T-cell (primary cell): ENCODE measurements at places on chromosomes 6 and 20. TPM values are rescaled to one million over a fixed set of nuclear protein-coding genes. Genes with fewer than 3 reads are reported as not detected.

The OR2H1 gene
- total RNA-seq = not detected

DNA sequence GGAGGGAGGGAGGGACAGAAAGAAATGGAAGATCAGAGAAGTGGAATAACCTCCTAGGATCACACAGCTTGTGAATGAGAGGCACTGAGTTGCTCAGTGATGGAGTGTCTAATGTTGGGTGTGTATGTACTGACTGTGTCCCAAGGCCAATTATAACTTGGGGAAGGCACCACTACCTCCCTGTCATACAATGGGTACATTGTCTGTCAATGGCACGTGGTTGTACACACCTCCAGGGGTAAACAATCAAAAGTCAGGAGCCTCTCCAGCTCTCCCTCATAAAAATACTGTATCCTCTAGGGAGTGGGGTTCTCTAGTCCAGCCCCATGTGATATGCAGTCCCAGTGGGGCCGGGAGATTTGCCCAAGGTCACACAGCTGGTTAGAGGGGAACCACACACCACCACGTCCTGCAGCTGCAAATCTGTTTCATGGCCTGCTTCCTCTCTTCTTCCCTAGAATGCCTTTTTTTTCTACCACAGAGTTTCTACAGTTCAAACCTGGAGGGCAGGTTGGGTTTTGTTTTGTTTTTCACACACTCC is 112.5 kb downstream of the SNX5 start:
- H3K27me3 ChIP-seq = peaks cover 4% of the 10 kb centered on the region
- H3K36me3 ChIP-seq = no peaks in the 10 kb centered on the region
- peak; percentile 16 for DNase-seq
- H3K4me3 ChIP-seq = no peak overlapping the region
- H3K4me1 ChIP-seq = peaks cover 3% of the 10 kb centered on the region

DNA sequence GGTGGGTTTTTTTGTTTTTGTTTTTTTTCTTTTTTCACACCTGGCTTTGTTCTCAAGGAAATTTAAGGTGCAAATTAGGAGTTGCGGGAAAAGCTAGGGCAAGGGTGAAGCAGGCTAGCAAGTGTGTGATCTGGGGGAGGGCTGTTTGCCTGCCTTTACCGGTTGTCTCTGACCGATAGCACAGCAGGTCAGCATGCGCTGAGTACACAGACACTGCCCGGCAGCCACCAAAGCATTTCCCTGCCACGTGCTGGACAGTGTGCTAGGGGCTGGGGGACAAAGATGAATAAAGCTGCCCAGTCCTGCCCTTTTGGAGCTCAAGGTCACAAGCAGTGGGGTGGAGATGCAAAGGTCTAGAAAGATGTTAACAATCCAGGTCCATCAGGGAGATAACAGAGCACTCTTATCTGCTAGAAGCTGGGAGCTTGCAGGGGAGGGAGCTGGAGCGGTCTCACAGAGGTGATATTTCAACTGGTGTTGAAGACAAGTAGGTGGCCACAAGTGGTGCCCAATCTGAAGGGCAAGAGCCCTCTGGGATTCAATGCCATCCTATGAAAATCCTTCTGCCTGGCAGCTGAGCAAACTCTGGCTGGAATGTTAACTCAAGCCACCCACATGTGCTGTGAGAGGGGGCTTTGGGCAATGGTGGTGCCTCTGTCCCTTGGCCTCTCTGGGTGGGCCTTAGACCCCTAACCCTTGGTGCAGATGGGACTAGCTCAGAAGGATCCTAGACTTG is 24.5 kb downstream of the TTBK1 start:
- H3K36me3 ChIP-seq = no peaks in the 10 kb centered on the region
- no peaks in the 10 kb centered on the region for H3K4me1 ChIP-seq
- no peak overlapping the region for H3K4me3 ChIP-seq
- DNase-seq = no peak
- H3K27me3 ChIP-seq = no peaks in the 10 kb centered on the region
- H3K27ac ChIP-seq = no peak overlapping the region

The CASS4 gene
- total RNA-seq = 13.8 TPM

DNA sequence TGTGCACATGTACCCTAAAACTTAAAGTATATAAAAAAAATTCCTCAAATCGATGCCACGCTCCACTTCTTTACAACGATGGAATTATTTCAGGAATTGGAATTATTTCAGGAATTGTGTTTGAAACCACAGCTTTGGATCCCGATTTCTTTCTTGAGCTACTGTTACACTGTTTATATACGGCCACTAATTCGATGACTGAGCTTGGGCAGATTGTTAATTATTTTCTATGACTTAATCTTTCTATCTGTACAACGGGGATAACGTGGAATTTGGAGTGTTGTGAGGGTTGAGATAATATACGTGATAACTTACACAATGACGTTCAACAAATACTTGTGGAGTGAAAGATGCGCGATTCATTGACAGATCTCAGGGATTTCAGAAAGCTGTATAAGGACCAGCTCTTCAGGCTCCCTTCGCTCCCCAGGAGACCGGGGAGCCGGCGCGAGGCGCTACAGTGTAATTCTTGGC is 171.3 kb downstream of the SLC16A10 start:
- DNase-seq = no peak
- H3K36me3 ChIP-seq = peaks cover 2% of the 10 kb centered on the region
- H3K4me3 ChIP-seq = peak overlapping the region; percentile 70
- H3K4me1 ChIP-seq = peaks cover 21% of the 10 kb centered on the region
- H3K27me3 ChIP-seq = no peaks in the 10 kb centered on the region
- H3K27ac ChIP-seq = peak overlapping the region; percentile 85

The ELOVL4 gene
- total RNA-seq = 0.58 TPM

The RGS17 gene
- not detected for total RNA-seq
